Activated T-cell treated with anti-CD3 and anti-CD28 coated beads for 1 hour (primary cell): ENCODE measurements at places on chromosomes 11 and 22.
A peak's percentile ranks its signal among the peaks of the same experiment; 100 is the strongest.

GRCh38 chr11:120295099-120295498, 30.0 kb upstream of the TLCD5 start:
- no peak for DNase-seq

- no peak for DNase-seq
These were observed 25.0 kb downstream of the DKK3 start for GRCh38 chr11:11983427-11983826.

- no peak for DNase-seq
These were observed 9.8 kb upstream of the APOL6 start for GRCh38 chr22:35638410-35638809.

- DNase-seq, result no peak
These were observed 24.9 kb downstream of the CTSC start for GRCh38 chr11:88312628-88313027.

DNA sequence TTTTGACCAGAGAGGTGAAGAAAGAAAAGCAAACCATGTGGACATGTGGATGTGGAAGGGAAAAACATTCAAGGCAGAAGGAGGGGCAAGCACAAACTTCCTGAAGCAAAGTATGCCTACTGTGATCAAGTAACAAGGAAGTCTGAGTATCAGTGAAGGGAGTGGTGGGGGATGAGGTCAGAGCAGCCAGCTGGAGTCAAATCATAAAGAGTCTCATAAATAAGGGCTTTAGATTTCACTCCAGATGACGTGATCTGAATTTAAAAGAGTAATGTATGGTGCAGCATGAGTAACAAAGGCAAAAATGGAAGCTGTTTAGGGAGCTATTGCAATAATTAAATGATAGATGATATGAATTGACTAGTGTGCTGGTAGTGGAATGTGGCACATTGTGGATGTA, 665.4 kb upstream of the CCDC90B start:
- no peak for DNase-seq

DNA sequence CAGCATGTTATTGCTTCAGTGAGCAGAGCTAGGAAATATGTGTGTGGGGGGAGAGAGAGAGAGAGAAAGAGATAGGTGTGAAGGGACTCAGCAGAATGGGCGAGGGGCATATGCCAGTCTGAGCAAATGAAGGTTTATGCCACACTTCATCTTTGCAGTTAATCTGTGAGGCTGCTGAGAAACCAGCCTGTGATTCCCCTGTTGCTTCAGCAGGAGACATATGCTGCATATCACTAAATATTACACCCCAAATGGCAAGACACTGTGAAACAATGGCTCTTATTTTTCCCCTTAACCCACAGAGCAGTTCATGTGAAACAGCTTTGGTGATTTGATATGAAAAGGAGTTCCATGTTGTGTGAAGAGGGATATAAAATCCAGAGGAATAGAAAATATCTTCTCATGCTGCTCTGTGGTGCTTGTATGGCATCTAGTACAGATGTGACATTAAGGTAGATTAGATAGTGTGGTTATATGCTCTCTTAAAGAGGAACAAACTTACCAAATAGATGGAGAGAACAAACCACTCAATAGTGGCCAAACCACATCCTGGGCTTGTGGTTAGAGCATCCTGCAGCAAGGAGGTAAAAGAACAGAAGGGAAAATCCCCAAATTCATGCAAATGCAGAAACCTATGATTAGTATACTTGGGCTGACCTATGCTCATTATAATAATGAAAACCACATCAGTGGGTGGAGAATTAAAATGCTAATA, 864.2 kb downstream of the FAM181B start:
- DNase-seq, result peak; percentile 42

DNA sequence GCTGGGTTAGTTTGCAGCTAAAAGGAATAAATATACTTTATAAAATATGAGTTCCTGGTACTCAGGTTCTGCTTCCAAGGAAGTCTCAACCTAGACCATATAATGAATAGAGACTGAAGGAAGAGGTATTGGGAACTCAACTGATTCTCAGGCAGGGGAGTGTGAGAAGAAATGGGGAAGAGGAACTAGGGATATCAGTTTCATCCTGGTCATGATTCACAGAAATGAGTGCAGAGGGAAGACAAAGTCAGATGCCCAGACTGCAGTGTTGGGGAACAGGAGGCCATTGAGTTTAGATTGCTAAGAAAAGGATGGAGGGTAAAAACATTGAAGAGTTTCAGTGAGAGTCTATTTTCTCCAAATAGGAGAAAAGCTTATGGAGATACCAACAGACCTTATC, 28.8 kb downstream of the PLAAT5 start:
- no peak for DNase-seq

DNA sequence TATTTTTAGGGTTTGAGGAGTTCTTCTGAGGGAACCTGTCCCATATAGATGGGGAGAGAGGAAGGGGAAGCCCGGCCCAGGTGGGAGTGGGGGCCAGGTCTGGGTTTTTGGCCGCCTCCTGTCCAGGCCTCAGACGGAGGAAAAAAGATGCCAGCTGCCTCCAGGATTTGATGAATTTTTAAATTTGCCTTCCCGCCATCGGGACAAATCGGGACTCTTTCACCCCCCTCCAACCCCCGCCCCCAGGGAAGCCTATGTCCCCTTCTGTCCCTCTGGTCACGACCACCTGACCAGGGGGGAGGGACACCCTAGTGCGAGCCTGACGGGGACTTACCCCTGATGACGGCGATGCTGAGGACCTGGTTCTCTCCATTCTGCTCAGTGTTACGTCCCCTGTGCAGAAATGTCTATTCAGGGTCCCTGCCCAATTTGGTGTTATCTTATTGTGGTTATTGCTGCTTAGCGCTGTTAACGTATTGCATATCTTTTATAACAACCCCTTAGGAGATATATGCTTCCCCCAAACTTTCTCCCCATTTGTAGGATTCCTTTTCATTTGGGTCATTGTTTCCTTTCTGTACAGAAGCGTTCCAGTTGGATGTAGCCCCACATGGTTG, 115.9 kb upstream of the GRK3 start:
- DNase-seq, result no peak

GRCh38 chr22:45777852-45778375, 106.3 kb downstream of the ATXN10 start:
- DNase-seq, result no peak

- no peak for DNase-seq
These were observed 7.1 kb upstream of the ADORA2A start for GRCh38 chr22:24420072-24420976.

- DNase-seq, result no peak
These were observed 125.6 kb downstream of the SPATA19 start for GRCh38 chr11:133719532-133720235.

- no peak for DNase-seq
These were observed 77.0 kb upstream of the NCAM1 start for GRCh38 chr11:112884012-112884767.

- DNase-seq, result no peak
These were observed at the start of gene ARHGAP8 for GRCh38 chr22:44752285-44753188. Gene ARHGAP8, plus strand, starts transcription at chr22:44752575. Its CDS starts 33,953 bp downstream, at chr22:44786528.

GRCh38 chr11:10514202-10514601, 26.8 kb downstream of the RNF141 start:
- no peak for DNase-seq

DNA sequence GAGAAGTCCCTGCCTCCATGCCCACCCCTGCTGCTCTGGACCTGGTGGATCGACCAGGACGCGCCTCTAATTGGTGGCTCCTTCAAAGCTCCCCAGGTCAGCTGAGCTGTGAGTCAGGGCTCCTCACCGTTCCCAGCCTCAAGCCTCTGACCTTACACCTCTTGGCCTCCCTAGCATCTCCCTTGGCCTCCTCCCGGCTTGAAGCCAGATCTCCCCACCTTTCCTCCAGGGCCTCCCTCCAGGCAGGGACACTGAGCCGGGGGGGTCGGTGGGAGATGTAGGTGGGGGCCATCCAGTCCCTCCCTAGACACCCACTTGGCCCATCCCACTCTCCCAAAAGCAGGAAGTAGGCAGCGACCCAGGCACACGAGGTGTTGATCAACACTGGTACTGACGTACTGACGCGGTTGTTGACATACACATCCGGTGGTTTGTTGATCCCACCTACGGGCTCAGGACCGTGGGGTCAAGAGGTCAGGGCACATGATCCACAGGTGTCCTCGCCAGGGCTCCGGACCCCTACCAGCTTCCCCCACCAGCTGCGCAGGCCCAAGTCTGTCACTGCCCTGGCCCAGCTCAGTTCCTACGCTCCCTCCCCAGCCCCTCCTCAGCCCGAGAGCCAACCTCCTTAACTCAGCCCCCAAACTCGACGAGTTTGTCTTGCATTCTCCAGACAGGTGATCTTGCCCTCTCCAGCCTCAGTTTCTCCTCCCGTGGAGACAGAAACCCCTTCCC, 802 bp downstream of the ATG2A start:
- no peak for DNase-seq

GRCh38 chr11:84105148-84105547, 819.0 kb upstream of the CCDC90B start:
- no peak for DNase-seq

- no peak for DNase-seq
These were observed 80.5 kb upstream of the GNAZ start for GRCh38 chr22:22989856-22990255.

DNA sequence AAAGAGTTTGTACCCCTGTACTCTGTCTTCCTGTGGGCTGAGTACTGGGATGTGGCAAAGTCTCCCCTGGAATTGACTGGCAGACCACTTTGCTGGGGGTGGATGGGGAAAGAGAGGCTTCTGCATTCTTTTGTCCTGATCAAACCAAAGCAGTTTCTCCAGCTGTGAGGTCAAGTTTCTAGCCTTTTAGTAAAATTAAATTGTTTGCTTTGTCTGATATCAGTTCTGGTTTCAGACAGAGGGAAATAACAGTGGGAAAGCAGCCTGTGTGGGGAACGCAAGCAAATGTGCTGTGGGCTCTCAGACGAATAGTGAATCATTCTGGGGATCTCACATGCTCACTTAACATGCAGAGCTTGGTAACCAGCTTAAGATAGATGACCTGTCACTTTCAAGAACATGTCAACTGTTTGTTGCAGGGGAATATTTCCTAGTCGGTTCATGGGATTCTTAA, 151.6 kb downstream of the FAT3 start:
- DNase-seq, result no peak

GRCh38 chr11:848380-848931, 5.8 kb downstream of the TSPAN4 start:
- DNase-seq, result peak; percentile 55

- DNase-seq, result no peak
These were observed 31.8 kb downstream of the YPEL1 start for GRCh38 chr22:21703684-21704316.

GRCh38 chr11:111631024-111631665, 28.9 kb downstream of the SIK2 start:
- DNase-seq, result no peak

GRCh38 chr11:64760759-64761420, 1.1 kb upstream of the PYGM start:
- no peak for DNase-seq

GRCh38 chr22:44351685-44352377, 39.1 kb upstream of the SHISAL1 start:
- no peak for DNase-seq

- DNase-seq, result no peak
These were observed 11.4 kb downstream of the MOGAT2 start for GRCh38 chr11:75728992-75729391.

DNA sequence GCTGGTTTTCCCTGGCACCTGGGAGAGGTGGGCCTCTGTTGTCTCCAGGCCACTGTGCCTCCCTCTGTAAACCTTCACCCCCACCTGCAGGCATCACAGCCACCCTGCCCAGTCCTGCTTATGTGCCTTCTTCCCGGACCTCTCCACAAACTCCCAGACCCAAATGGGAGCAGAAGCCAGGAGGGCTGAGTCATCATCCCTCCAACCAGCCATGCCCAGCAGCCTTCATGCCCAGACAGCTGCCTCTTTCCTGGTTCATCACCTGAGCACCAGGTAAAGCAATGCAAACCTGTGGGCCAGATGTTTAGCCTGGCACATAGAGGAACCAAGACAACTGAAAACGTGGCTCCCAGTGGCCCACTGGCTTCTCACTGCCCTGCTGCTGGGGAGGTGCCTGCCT, 2.1 kb upstream of the TMPRSS4 start:
- DNase-seq, result no peak

- DNase-seq, result no peak
These were observed 576.3 kb downstream of the BRD1 start for GRCh38 chr22:49251371-49251770.

GRCh38 chr11:65136515-65137096, 2.3 kb upstream of the SYVN1 start:
- DNase-seq, result no peak

DNA sequence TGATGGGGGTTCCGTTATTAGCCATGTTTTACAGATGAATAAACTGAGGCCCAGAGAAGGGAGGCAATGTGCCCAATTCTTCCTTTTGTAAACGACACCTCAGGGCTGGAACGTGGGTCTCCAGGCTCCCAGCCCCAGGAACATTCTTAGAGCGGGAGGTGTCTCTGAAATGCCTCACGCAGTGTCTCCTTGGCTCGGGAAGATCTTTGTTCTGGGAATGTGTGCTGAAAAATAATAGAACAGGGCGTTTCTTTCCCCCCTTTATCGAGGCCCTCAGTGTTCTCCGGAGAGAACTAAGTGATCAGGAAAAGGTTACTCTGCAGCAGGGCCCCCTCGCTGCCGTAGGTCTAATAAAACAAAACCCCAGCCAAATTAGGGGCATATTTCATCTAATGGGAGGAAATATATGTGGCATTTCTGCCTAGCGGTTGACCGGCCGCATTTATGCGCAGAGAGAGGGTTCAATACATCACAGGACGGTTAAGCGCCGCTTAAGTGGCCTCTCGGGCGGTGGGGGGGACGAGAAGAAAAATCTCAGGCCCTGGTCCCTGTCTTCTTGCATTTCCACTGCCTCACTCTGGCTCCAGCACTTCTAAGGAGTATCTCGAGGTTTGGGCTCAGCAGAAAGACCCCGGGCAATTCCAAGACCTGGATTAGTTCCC, 564.3 kb downstream of the MN1 start:
- DNase-seq, result no peak
